ENCODE measurements at places on chromosomes 16 and 17. TPM values are rescaled to one million over a fixed set of nuclear protein-coding genes. Genes with fewer than 3 reads are reported as not detected.

Gene KRT39
- total RNA-seq: not detected

Gene PYY
- not detected for total RNA-seq

Gene MYH1
- total RNA-seq: not detected

Gene VASN
- 6.0 TPM for total RNA-seq

Gene NECAB2
- total RNA-seq: 2.2 TPM

Gene HOXB8
- total RNA-seq: 5.8 TPM

Gene SLFN12L
- not detected for total RNA-seq

Gene NRN1L
- total RNA-seq: not detected

Gene SSTR5
- total RNA-seq: 0.38 TPM

Gene HOXB4
- total RNA-seq: 0.09 TPM

Gene TP53TG3D
- total RNA-seq: 1.0 TPM

Gene CCDC200
- total RNA-seq: 0.12 TPM

Gene C17orf113
- total RNA-seq: 0.70 TPM

Measured in A549 treated with Hydrocortisone at 1 μM for 4 hours (cell line).